ENCODE measurements at places on chromosomes 3 and 15.

DNA sequence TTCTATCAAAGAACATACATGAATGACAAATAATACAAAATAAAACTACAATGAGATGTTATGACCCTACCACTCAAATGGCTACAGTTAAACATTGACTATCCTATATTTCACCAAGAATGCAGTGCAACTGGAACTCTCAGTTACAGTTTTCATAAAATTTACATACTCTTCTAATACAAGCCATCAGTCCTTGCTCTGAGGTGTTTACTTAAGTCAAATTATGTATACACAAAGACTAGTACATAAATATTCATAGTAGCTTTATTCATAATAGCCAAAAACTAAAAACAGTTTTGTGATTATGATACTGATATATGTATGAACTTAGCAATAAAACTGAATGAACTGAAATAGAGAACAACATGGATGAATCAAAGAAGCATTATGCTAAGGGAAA, 19.2 kb downstream of the MLF1 start:
- DNase-seq, result no peak

GRCh38 chr3:15272426-15273196, 59.8 kb downstream of the SH3BP5 start:
- no peak for DNase-seq

- no peak for DNase-seq
Measured at GRCh38 chr3:29481969-29482767, 201.3 kb downstream of the RBMS3 start.

- no peak for DNase-seq
Measured at GRCh38 chr15:96600350-96600749, 269.9 kb downstream of the NR2F2 start.

DNA sequence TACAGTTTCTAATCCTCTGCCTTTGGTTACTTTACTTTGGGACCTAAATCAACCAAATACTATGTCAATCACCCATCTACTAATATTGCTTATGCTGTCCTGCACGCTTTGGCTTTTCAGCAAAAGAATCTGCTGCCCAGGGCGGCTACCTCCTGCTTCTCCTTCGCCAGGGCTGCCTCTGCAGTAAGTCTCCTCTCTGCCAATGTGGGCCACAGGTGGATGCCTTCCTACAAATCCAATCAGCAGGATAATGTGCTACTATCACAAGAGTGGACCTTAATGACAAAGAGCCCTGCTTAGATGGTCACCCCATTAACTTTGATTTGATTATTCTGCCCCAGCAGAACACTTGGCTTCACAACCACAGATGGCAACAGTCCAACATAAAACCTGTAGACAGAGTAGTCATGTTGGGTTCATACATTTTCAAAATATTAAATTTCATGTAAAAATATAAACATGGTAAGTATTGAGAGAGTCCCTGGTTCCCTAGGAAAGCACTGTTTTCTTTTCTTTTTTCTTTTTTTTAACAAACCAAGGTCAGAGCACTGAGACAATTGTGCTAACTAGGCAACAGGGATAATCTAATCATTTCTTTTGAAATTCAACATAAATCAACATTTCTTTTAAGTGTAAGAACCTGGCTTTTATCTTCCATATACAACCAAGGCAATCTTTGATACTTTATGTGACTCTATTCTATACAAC, 298.3 kb downstream of the ZBTB20 start:
- no peak for DNase-seq

DNA sequence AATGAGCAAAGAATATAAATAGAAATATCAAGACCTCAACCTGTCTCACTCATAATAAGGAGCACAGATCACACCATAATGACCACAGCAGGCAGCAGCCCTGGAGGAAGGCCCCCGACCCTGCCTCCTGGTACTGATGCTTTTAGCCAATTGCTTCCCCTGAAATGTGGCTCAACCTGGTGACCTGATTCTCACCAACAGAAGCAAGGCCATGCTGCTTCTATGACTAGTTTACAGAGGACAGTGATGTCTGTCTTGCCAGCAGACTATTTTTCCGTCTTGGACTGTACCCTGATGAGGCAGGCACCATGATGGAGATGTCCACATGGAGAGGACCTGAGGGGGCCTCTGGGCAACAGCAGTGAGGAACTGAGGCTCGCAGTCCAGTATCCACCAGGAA, 18.0 kb downstream of the SLC41A3 start:
- DNase-seq, result no peak

DNA sequence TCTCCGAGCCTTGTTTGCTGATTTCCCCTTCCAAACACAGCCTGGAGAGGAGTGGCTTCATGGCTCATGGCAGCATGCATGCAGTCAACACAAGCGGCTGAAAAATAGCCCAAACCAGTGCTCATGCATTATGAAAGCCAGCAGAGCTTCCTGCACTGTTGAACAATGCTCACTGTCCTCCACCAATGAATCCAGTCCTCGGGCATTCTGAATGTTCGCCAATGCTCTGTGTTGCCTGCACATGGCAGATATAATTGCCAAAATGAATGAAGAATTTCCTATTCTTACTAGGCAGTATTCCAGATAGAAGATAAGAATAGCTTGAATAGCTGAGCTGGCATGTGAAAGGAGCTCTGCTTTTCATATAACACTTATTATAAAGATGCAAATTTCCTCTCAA, 252.7 kb downstream of the ROBO1 start:
- DNase-seq, result no peak

GRCh38 chr3:52789746-52790040, 4.9 kb upstream of the ITIH3 start:
- DNase-seq, result no peak

GRCh38 chr15:74438721-74439316, 5.1 kb upstream of the SEMA7A start:
- peak; percentile 82 for DNase-seq

GRCh38 chr15:41105348-41106334, 10.4 kb downstream of the INO80 start:
- no peak for DNase-seq
